Memory B cell (primary cell): ENCODE measurements at places on chromosomes 4 and X.

DNA sequence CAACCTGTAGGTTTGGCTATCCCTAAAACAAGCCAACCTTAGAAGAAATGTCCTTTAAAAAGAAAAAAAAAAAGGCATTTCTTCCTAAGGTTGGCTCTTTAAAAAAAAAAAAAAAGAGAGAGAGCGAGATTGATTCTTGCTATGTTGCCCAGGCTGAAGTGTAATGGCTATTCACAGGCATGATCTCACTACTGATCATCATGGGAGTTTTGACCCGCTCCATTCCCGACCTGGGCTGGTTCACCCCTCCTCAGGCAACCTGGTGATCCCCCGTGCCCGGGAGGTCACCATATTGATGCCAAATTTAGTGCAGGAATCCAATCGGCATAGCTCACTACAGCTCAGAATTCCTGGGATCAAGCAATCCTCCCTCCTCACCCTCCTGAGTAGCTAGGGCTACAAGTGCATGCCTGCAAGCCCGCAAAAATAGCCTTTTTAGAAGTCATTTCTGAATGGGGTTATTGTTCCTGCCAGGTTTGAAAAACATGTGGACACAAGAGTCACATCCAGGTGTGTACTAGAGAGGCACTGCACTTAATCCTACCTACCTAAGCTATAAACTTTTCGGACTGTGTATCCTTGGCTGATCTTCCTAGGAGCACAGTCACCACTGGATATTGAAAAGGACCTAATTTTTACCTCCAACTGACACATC lies 61.4 kb upstream of the ZCCHC13 start:
- DNase-seq, result no peak

- DNase-seq, result no peak
Observed at GRCh38 chr4:96056346-96056934, 216.5 kb downstream of the PDHA2 start.

- DNase-seq, result no peak
Observed at GRCh38 chrX:9330249-9330982, 134.4 kb upstream of the TBL1X start.

DNA sequence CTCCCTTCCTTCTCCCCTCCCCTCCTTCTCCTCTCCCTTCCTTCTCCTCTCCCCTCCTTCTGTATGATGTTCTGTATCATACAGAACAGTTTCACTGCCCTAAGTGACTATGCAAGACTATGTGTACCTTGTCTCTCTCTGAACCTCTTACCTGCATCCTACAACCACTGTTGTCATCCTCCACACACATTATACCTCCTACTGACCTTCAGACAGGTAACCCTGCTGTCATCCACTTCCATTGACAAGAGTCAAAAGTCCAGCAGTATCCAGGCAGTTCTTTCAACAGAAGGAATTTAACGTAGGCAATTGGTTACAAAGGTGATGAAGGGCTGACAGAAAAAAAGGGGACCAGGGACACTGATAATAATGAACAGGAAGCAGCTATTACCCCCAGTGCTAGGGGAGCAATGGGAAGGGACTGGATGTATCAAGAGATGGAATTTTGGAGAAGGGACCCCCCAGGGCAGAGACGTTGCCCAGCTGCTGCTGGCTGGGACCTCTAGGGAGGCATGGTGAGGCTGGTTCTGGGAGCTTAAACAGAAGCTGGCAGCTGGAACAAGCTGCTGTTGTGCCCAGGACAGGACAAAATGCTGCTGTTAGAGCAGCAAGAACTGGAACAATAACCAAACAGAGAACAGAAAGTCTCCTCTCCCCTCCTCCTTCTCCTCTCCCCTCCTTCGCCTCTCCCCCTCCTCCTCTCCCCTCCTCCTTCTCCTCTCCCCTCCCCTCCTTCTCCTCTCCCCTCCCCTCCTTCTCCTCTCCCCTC lies 84.7 kb downstream of the DCTD start:
- no peak for DNase-seq

DNA sequence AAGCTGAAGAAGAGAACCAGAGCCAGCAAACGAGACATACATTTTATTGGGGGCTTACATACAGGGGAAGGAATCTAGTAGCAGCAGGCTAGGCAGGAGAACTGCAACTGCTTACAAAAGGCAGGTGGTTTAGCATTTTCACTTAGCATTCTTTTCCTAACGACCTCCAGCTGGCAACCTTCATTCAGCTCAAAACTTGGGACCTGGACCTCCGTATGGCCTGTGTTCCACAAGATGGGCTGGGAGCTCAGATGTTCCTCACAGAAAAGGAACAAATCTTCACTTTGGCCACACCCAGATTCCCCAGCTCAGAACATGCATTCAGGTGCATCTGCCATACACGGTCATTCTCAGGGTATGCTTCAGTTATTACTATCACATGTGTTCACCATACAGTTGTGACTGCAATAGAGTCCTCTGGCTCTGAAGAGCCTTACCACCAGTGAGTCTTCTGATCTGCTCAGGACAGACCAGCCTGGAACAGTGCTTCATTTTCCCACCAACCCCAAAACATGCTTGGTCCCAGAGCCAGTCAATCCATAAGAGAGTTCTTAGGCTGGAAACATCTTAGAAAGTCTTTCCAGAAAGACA lies 29.6 kb upstream of the AP1AR start:
- DNase-seq, result no peak

DNA sequence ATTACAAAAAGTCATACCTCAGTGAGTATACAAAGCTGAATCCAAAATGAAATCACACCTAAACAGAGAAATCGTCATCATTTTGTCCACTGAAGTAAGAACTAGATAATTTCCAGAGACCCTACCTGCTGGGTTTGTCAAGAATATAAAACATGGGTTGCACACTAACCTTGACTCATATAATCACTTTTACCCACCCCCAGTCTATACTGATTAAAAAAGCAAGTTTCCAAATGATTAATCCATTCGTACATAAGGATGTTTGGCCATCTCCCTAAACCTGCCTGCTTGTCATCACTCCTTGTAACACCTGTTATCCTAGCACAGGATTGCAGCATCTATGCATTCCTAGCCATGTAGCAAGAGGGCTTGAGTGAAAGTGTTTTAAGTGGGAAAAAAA lies 4.7 kb downstream of the RAP2C start:
- no peak for DNase-seq

- no peak for DNase-seq
Observed at GRCh38 chr4:109315818-109316217, 13.4 kb upstream of the COL25A1 start.

GRCh38 chr4:114654592-114654991 lies 56.0 kb downstream of the UGT8 start:
- DNase-seq, result peak; percentile 1

GRCh38 chr4:168534535-168534934 lies 37.7 kb downstream of the PALLD start:
- no peak for DNase-seq

DNA sequence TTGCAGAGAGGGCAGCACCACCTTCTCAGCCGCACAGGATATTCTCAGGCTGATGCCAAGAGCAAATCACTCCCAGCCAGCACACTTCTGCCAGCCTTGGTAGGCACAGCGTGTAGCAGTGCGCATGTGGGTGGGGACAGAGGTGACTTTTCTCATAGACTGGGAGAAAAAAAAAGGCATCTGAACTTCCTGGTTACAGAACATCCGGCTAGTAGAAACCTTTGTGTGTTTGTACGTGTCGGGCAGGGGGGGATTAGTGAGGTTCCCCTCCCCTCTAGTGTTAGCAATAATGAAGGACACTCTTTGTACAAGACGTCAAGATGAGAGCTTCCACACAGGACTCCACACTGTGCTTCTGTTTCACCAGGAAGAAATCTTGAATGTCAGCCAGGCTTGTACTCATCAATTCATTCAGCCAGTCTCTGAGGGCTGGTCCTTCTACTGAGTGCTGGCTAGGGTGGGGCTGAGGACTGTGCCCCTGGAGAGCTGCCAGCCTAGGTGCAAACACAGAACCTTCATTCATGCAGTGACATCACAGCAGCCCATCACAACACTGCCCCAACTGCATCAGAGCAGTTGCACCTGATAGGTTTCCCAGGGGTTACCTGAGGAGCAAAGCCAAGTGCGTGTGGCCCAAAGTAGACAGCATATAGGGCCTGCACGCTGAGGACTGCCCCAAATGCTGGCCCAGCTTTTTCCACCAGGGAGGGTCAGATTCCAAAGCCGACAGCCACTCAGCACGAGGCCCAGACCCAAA lies 34.7 kb downstream of the SLC25A5 start:
- DNase-seq, result no peak

DNA sequence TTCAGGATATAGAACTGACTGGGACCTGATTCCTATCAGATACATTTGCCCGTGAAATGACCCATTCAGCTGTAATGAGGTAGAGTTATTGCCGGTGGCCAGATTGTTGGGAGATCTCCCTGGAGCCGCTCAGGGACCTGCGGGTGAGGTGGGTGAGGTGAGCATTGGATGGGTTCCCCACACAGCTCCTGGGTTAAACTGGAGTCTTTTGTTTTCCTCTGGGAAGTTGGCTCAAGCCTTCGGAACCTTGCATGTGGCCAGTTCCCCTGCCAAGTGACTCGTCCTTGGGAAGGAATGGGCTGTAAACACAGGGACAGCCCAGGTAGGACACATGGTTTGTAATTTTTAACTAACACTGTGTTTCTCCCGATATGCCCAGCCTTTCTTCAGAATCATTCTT lies 31.6 kb upstream of the KIT start:
- DNase-seq, result no peak

- no peak for DNase-seq
Observed at GRCh38 chr4:164251257-164251656, 502.7 kb upstream of the SMIM31 start.

DNA sequence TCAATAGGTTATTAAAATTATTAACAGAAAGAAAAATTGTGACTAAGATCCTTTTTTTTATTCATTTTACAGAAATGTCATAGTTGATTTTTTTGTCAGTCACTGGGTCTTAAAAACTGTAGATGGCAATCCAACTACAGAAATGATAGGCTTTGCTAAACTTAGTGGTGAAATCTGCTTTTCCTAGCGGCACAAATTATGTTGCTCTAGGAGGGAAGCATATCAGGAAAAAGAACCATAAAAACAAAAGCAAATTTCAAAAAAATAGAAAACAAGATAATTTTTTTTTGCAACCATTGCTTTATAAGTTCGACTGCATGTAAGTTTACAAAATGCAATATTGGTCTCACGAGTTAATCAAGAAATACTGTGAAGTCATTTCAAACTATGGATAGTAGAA lies 443.5 kb upstream of the IGFBP7 start:
- DNase-seq, result no peak

GRCh38 chr4:81874661-81875515 lies 403.2 kb upstream of the RASGEF1B start:
- no peak for DNase-seq

DNA sequence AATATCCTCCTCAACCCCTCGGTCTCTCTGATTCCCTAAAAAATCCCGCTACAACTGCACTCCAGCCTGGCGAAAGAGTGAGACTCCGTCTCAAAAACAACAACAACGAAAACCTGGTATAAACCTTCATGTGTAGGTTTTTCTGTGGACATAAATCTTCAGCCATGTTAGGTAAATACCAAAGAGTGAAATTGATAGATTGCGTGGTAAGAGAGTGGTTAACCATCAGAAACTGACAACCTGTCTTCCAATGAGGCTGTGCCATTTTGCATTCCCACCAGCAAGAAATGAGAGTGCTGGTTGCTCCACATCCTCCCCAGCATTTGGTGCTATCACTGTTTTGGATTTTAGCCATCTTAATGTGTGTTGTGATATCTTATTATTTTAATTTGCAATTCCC lies 10.9 kb downstream of the TBC1D19 start:
- DNase-seq, result no peak

DNA sequence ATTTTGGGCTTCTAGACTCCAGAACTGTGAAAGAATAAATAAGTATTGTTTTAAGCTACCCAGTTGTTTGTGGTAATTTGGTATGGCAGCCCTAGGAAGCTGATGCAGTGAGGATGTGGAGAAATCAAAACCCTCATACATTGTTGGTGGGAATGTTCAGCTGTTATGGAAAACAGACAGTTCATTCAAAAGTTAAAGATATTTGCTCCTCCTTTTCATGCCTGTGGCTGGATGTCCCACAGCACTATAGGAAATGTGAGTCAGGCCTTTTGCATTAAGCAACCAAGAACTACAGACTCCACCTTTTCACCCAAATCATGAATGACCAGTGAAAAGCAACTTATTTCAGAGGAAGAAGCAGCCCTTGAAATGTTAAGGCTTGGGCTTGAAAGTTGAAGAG lies 6.7 kb downstream of the BBS12 start:
- no peak for DNase-seq

DNA sequence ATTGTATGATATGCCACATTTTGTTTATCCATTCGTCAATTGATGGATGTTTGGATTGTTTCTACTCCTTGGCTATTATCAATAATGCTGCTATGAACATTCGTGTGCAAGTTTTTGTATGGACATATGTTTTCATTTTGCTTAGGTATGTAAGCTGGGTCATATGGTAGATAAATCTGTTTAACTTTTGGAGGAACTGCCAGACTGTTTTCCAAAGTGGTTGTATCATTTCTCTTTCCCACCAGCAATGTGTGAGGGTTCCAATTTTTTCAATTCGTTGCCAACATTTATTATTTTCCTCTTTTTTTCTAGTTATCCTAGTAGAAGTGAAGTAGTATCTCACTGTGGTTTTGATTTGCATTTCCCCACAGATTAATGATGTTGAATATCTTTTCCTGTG lies 71.8 kb downstream of the DIAPH2 start:
- DNase-seq, result no peak

DNA sequence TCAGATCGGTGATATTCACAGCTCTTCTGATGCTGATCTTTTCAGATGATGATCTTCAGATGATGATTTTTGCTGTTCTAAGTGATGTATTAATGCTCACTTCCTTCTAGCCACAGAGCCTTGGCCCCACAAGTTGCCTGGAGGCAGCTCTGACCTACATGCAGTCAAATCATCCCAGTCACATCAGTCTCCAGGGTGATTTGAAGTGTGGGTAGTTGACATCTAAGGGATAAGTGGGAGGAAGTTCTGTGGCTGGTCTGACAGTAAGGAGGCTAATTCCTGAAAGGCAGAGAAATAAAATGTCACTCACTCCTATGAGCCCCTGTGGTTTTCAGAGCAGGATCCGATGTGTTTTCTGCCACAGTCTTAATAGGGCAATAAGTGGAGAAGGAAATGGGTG lies 79.8 kb upstream of the RPL34 start:
- no peak for DNase-seq

DNA sequence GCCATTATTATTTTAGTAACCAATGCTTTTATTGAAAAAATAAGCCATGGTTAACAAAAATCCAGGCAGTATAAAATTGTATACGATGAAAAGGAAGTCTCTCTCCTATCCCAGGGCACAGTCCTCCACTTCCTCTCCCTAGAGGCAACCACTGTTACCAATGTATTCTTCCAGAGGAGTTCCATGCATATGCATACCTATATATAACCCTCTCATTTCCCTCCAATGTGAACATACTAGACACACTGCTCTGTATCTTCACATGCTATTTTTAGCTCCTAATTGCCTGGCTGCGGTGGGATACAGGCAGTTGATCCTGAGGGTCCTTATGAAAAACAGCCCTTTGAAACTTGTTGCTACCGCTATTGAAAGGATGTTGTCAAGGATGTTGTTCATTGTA lies 33.8 kb downstream of the PRPS1 start:
- DNase-seq, result no peak

- DNase-seq, result no peak
Observed at GRCh38 chr4:76981644-76982043, 32.1 kb downstream of the SEPTIN11 start.

GRCh38 chr4:73442275-73442674 lies 6.3 kb downstream of the AFP start:
- DNase-seq, result no peak

GRCh38 chr4:43816116-43816515 lies 632.5 kb downstream of the KCTD8 start:
- no peak for DNase-seq

GRCh38 chr4:105946771-105947170 lies 51.5 kb downstream of the NPNT start:
- DNase-seq, result no peak

- no peak for DNase-seq
Observed at GRCh38 chr4:75555294-75556164, at the start of gene ODAPH. ODAPH (plus strand) TSS chr4:75556066; CDS start chr4:75556083, 17 bp downstream.
